ENCODE measurements at places on chromosomes 4 and X.

GRCh38 chr4:184163813-184164212, 53.9 kb downstream of the ENPP6 start:
- no peak for DNase-seq

DNA sequence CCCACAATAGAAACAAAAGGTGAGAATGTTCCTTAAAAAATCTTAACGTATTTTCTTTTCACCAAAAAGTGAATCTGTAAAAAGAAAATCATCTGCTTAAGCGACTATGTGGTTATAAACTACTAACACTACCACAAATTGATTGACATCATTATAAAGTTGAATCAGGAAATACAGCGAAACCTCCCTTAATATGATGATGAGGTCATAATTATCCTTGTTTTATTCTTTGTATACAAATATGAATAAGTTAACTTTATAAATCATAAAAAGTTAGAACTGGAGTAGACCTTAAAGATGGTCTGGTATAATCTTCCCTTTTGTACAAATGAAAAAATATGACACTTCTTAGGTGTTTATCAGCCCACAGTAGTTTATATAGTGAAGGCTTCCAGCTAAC, 35.6 kb downstream of the NFKB1 start:
- no peak for DNase-seq

- no peak for DNase-seq
Measured at GRCh38 chr4:61531188-61531587, 331.1 kb downstream of the ADGRL3 start.

DNA sequence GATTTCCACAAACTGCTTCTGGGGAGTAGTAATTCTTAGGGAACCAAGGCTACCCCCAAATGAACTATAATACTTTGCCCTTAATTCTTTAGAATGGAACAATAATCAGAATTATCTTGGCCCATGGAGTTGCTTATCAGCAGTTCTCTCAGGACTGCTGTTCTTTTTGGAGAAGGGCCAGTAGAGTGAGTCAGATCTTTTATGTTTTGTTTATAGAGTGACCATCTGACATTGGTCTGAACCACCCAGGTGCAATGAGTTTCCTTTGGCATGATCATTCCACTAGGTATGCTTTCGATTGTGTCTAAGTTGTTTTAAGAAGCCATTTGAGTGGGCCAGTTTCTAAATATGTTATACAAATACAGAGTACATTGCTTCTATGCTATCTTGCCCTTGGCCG, 31.8 kb downstream of the PRRG1 start:
- DNase-seq: no peak

GRCh38 chrX:81489987-81490386, 288.1 kb downstream of the SH3BGRL start:
- DNase-seq: no peak

DNA sequence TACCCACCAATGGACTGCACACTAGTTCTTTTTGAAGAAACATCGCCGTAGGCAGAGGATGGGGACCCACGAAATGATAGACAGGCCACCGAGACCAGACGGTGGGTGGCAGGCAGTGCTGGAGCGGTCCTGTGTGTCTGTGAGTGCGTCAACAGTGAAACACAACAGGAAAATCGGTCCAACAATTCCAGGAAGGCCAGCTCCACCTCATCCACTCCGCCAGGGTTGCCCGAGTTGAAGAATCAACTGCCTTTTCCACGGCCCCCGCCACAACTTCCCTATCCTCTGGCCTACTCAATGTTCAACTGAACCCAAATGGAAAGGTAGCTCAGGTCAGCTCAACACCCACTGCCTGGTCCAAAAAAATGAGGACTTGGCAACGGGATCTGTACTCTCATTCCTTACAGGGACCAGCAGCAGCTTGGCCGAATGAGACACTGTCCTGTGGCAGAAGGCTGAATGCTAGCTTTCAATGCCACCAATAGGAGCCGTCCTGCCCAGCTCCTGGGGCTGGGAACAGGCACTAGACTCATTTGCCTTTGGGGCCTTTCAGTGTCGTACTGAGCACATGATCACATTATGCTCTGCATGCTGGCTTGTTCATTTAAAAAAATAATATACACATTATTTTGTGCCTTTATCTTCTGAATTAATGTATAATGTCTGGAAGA, 43.5 kb downstream of the MID1 start:
- DNase-seq: no peak

DNA sequence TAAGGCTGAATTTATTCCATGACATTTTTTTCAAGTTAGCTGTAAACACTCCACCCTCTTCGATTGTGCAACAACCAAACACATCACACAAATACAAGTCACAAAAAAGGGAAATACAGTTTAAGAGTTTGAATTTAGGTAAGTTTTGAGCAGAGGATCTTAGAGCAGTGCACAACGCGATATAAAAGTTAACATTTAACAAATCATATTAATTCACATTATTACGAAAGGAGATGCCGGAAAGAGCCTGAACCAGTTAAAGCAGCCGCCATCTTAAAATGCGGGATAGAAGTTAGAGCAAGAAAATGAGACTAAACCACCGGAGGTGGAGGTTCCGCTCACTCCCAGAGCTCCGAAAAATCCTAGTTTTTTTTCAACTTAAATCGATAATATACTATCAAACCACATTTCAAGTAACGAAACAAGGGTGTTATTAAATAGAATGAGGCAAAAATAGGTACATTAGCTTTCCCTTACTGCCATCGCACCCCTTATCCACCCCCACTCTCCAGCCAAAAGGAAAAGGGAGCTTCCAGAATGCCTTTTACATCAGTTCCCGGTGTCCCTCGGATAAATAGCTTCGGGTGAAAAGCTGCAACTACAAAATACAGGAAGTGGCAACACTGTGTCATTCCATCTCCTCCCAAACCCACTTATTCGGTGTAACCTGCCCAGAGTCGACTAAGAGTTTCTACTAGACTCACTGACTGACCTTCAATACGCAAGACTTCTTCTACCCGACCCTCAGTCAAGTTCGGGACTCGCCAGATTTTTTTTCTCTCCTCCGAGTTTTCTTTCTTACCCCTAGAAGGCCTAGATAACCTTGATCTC, 1.9 kb downstream of the UBE2D3 start:
- DNase-seq: peak; percentile 27
